ENCODE measurements at places on chromosomes 4 and X.

GRCh38 chrX:23525531-23525930, 141.8 kb upstream of the PRDX4 start:
- DNase-seq: peak; percentile 15

DNA sequence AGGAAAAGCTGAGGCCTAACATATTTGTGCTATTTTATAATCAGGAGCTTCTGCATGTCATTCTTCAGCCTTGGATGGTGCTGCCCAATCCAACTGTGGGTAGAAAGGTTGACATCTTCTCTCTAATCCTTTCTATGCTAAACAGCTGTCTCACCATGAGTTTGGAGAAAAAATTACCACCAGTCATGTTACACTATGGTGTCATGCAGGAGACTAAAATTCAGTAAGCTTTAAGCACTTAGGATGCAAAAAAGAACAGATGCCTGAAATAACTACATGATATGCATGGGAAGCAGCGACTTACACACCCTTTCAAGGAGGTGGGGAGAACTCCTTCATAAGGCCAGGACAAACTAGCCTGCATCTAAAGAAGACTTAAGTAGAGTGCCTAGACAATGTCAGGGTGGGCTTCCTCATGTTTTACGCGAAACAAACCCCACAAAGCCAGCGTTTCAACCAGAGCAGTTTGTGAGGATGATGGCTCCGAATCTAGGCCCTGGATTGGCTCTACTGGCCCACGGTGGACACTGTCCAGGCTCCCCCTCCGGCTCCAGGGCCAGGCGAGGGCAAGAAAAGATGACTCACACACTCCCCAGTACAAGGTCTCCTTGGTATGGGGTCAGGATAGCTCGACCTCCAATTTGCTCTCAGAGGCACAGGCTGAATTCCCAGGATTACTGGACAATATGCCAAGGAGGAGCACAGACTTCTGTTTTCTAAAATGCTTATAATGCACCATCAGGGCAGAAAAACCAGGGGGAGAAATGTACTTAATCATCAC, 45.1 kb downstream of the STX18 start:
- no peak for DNase-seq

DNA sequence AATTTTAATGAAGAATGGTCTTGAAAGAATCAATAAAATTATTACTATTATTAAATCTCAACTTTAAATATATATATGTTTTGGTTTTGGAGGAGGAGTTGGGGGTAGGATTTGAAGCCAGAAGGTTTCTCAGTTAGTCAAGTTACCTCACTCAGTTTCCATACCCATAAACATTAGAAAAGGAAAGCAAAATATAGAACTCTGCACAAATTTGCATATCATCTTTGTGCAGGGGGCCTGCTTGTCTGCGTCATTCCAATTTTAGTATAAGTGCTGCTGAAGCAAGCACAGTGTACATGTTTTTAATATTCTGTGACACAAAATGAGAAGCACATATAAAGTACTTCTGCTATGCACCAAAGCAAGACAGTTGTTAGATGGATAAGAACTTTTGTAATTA, 47.5 kb upstream of the SCRG1 start:
- no peak for DNase-seq

- no peak for DNase-seq
These were observed 241.8 kb downstream of the FBXO8 start for GRCh38 chr4:174041555-174042105.

DNA sequence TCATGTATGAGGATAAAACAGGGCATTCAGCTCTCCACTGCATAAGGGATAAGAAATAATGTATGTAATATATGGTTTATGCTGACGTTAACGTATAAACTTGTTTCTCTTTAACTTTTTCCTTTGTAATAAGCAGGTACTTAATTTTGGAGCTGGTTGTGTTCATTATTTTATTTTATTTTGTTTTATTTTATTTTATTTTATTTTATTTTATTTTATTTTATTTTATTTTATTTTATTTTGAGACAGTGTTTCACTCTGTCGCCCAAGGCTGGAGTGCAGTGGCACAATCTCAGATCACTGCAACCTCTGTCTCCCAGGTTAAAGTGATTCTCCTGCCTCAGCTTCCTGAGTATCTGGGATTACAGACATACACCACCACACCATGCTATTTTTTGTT, 1932.6 kb upstream of the TENM3 start:
- DNase-seq: no peak

DNA sequence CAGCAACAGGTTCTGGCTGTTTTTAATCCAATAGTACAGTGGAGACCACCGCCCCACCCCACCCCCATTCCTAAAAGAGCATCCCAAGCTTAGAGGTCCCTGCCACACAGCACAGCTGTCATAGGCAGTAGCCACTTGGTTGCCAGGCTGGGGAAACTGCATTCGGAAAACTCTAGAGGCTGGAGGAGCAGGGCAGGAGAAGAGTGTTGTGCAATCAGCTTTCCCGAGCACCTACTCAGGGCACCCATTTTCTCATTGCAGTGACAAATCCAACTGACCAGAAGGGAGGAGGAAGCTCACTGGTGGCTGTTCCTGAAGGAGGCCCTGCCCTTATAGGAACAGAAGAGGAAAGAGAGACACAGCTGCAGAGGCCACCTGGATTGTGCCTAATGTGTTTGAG, 1.1 kb downstream of the CXCL1 start:
- no peak for DNase-seq

GRCh38 chr4:89720981-89721380, 116.0 kb downstream of the SNCA start:
- no peak for DNase-seq

- peak; percentile 92 for DNase-seq
These were observed 561 bp upstream of the N4BP2 start for GRCh38 chr4:40055863-40056715.

- DNase-seq: no peak
These were observed 177.3 kb downstream of the PABPC4L start for GRCh38 chr4:134024251-134024650.

GRCh38 chr4:73750730-73751129, 10.4 kb downstream of the CXCL8 start:
- DNase-seq: no peak

DNA sequence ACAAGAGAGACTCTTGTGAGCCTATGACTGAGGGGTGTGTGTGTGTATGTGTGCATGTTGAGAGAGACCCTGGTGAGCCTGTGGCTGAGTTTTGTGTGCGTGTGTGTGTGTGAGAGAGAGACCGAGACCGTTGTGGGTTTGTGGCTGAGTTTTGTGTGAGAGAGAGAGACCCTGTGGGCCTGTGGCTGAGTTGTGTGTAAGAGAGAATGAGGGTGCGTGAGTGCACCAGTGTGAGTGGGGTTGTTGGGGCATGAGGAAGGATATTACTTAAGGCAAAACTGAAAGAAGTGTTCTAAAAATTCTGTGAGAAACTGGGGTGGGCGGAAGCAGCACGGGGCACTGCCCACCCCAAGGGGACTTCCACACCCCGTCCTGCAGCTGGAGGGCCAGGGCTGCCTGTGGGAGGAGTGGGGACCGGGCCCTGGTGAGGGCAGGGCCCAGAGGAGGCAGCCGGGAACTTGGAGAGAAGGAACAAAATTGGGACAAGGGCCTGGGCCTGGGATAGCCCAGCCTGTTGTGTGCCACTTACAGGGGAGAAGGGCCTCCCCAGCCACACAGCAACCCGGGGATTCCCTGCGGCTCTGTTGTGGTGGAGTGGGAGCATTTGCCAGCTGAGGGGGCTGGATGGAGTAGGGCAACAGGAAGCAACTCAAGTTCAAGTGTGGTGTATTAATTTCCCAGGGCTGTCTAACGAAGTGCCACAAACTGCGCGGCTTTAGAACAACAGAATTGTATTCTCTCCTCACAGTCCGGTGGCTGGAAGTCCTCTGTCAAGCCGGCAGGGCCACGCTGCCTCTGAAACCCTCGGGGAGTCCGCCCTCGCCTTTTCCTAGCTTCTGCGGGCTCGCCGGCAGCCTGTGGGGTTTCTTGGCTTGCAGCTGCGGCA, 22.1 kb downstream of the TMEM131L start:
- peak; percentile 75 for DNase-seq

GRCh38 chr4:167222099-167222498, 12.2 kb downstream of the SPOCK3 start:
- no peak for DNase-seq

DNA sequence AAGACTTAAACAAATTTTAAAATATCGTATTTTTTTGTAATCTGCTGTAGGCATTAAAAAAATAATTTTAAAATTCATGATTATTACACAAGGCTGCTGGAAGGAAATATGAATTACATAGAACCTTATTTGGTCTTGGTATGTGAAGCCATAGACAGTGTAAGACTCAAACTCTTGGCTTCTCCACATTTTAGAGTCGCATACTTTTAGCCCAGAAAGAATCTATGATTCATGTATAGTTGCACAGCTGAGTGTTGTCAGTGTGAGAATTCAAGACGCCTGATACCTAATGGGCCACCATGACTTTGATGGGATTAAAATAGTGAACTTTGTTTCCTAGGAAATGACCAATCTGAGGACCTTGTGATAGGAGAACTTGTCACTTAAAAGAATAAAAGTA, 1.4 kb downstream of the INTU start:
- peak; percentile 70 for DNase-seq

Measured in astrocyte of the hippocampus (primary cell).